ENCODE measurements at places on chromosomes 3 and 15. TPM values are rescaled to one million over a fixed set of nuclear protein-coding genes. Genes with fewer than 3 reads are reported as not detected.

- DNase-seq: no peak
These were observed 285.0 kb upstream of the C2CD4B start for GRCh38 chr15:62450061-62450460.

- DNase-seq: peak; percentile 65
These were observed 49.9 kb upstream of the PHLDB2 start for GRCh38 chr3:111809186-111809585.

DNA sequence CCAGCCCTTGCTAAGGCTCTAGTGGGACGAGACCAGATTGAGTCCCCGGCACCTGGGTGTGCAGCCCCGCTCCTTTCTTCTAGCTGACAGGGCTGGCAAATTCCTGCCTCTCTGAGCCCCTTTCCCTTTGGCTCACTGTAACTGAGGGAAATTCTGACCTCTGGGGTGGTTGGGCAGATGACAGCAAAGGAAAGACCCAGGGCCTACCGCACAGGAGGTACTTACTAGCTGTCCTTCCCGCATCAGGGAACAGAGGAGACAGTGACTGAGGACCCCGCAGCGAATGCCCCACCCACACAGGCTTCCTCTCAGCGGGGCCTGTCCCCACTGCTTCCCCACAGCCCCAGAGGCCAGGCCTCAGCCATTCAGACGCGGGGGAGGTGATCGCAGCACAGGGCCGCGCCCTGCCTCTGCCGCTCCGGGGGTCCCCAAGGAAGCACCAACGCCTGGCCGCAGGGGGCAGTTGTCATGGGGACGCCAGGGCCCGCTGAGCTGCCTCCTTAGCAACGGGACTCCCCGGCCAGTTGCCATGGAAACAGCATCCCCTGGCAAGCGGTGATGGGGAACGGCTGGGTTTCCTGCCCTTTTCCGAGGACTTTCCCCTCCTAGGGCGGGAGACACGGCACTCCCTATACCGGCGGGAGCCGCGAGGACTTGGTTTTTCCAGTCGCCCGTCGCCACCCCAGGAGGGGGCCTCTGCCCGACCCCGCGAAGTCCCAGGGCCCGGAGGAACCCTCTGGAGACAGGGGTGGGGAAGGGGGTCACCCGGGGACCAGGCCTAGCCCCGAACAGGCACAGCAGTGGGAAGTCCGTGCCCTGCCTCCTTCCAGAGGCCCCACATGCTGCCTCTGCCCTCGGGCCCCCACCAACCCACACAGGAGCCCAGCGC, 50.1 kb downstream of the HCN4 start:
- DNase-seq: no peak

DNA sequence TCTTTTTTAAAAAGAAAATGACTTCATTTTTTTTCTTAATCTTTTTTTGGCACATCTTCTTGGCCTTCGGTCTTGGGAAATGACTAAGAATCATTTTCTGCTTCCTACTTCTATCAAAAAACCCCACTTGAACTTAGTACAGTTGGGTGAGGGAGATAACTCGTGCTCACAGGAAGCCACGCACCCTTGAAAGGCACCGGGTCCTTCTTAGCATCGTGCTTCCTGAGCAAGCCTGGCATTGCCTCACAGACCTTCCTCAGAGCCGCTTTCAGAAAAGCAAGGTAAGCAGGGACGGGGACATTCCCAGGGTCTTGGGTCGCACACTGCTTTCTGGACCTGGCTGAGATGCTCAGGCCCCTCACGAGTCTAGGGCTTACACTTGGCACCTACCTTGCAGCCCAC, at the start of gene CCR4:
TSS of gene CCR4 (plus strand) at position 235 of the 402 bp plus-strand sequence. CDS start 1,779 bp downstream, outside the sequence.
- no peak for DNase-seq

- peak; percentile 59 for DNase-seq
These were observed 261.6 kb upstream of the LMCD1 start for GRCh38 chr3:8239718-8240695.

DNA sequence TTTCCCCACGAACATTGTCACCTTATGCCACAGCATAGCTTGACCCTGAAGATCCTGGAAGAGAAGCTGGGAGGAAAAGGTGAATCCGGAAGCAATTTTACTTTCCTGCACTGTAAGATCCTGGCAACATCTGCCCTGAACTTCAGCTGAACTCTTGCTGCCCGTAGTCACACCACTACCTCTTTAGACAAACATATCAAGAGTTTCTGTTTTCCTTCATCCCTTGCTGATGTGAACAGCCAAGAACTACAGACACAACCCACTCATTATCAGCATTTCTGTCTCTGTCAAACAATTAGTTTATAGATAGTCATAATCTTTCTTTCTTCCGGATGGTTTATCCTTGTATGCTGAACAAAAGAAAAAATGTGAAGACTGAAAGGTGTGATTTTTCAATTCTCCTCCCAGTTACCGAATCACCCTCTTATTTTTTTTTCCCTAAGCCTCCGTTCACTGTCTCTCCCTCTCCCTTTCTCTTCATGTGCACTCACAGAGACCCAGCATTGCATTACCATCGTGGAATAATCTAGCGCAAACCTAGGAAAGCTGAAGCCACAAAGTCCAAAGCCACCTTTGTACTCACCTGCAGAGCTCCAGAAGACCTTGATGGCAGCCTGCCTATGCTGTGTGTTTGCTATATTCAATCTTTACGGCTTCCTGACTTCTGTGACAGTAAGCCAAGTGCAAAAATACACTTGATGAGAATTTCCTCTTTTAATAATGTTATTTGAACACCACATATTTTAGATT, 229.2 kb downstream of the CDIN1 start:
- DNase-seq: peak; percentile 25

- DNase-seq: no peak
These were observed 108.8 kb upstream of the PLAAT1 start for GRCh38 chr3:193132241-193132640.

DNA sequence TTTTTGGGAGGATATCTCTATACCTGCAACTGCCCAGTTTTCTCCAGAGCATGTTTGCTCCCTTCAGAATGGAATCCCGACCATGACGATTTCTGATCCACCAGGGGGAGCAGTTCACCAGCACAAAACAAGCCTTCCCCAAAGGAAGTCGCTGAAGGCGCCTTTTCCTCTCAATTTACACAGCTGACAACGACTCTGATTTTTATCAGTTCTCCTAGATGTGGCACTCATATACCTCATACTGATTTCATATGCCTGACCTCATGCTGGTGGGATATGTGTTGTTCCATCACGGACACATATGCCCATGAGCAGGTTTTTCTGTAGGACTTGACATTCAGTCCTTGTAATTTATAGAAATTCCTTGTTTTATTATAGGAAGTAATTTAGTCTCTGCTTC, 1028.2 kb downstream of the MCTP2 start:
- DNase-seq: peak; percentile 83

- no peak for DNase-seq
These were observed 323.4 kb upstream of the PLSCR5 start for GRCh38 chr3:146928421-146929059.

Gene CPA3
- 0.09 TPM for polyA plus RNA-seq
